ENCODE measurements at places on chromosomes 2 and 18.
A peak's percentile ranks its signal among the peaks of the same experiment; 100 is the strongest.

DNA sequence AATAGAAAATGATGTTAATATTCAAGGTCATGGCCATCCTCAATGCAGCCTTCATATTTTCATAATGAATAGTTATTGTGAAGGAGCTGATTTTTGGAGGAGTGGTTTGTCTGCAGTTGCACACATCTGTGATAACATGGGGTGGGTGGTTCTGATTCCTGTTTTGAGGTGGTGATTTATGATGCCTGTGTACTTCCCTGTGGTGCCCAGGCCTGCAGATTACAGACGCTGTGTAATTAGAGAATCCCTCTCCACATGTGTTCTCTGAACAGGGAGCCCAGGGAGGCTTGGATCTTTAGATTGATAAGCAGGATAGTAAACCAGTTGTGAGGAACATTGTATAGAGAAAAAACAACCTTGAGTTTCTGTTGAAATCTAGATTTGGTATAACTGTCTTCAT, 117.5 kb downstream of the AGAP1 start:
- no peak for DNase-seq

DNA sequence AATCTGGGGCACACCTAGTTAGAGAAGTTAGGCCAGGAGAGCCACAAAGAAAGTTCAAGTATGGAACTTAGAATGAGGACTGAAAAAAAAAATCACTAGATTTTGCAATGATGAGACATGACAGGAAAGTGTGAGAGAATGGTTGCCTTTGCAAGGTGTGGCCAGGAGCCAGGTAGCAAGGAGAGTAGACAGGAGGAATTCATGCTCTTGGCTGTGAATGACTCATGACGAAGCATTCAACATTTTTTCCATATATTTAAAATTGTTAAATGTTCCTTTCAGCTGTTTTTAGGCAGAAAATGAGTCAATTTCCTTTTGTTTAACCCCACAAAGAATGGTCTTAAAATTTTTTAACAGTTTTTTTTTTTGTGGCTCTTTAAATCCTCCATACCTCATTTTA, 636.9 kb downstream of the PLCL1 start:
- DNase-seq = peak; percentile 66

- DNase-seq = no peak
These were observed 11.0 kb upstream of the DUSP2 start for GRCh38 chr2:96156011-96156820.

GRCh38 chr2:178553047-178553446, 72.8 kb downstream of the PLEKHA3 start:
- peak; percentile 81 for DNase-seq

- DNase-seq = no peak
These were observed 4.5 kb downstream of the ITM2C start for GRCh38 chr2:230868947-230869913.

GRCh38 chr2:220227266-220227920, 600.0 kb downstream of the SLC4A3 start:
- DNase-seq = peak; percentile 26

DNA sequence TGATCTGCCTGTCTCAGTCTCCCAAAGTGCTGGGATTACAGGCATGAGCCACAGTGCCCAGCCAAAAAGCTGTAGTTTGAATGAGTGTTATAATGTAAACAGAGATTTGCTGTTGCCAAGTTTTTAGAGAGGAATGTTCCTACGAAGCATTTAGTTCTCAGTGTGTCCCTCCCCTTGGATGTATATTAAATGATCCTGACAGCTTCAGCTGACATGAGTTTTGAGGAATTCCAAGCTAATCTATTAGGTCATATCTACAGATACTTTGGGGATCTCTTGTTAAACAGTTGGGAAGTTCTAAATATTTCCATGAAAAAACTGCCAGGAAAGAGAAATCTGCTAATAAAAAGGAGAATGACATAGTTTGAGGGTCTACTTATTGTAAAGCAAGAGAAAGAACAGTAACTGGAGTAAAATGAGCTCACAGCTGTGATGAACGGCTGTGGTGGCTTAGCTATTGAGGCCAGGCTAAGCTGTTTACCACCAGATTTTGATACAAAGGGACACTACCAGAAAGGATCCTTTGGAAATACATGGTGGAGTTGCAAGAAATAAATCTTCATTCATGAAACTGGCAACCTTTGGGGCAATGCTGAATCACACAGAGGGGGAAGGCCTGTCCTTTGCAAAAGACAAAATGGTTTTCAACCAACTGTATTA, 2.6 kb upstream of the STON1 start:
- no peak for DNase-seq

GRCh38 chr18:33916200-33916599, 308.5 kb downstream of the NOL4 start:
- no peak for DNase-seq

All from kidney tubule cell (primary cell).